H9 (cell line): ENCODE measurements at places on chromosomes 12 and 14.

- no peak for DNase-seq
These were observed 41.1 kb downstream of the BMP4 start for GRCh38 chr14:53915364-53916014.

DNA sequence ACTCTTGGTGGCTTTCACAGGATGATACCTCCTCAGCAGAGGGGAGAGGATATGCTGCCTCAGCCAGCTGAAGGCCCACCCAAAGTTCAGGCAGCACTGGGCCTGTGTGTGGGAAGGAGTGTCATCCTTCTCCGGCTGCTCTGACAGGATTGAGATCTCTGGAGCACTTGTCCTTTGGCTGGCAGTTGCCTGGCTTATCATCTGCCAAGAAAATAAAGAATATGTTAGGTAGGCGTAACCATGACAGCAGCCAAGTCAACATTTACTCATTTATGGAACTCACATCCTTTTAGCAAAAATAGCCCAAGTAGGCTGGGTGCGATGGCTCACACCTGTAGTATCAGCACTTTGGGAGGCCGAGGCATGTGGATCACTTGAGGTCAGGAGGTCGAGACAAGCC is 68.5 kb downstream of the PPFIBP1 start:
- DNase-seq = no peak

DNA sequence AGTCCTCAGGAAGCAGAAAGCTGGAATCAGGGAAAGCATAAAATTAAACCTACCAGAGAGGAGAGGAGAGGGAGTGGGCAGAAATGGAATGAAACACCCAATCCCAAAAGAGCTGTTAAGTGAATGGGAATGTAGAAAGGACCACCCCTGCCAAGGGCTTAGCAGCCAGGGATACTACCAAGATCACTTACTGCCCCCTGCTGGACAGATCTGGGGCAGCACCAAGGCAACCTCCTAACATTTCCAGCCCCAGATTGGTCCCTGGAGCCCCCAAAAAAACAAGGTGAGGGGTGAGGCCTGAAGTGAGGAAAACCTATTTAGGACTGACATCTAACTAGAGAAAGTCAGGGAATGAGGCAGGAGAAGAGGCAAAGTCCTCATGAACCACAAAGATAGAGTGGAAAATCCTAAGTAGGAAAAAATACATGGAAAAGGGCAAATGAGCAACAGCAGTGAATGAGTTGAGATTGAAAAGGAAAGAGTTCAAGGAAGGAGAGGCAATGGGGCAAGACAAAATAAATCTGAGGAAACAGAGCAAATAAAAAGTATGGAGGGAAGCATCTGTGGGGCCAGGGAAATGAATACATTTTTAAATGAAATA is 11.2 kb upstream of the FKBP11 start:
- DNase-seq = peak; percentile 86

GRCh38 chr14:51020024-51020710 is 74.7 kb downstream of the TRIM9 start:
- no peak for DNase-seq

GRCh38 chr12:49952391-49953055 is 2.0 kb downstream of the AQP2 start:
- DNase-seq = no peak

DNA sequence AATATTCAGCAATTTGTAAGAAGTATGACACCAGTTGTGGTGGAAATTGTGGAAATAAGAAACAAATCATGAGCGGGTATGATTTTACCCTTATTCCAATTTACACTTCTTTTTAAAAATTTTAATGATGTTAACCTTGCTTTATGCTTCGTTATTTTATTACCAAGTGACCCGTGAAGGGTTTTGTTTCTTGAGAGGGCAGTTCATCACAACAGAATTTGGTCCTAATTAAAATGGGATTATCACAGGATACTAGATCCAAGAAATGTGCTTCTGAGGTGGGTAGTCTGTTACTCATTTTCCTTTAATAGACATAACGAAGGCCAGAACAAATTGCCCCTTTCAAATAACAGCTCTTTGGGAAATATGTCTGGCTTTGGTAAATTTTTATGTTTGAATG is 25.5 kb upstream of the RASSF8 start:
- DNase-seq = no peak

- peak; percentile 82 for DNase-seq
These were observed 25.4 kb upstream of the PLEKHG6 start for GRCh38 chr12:6285063-6285477.

DNA sequence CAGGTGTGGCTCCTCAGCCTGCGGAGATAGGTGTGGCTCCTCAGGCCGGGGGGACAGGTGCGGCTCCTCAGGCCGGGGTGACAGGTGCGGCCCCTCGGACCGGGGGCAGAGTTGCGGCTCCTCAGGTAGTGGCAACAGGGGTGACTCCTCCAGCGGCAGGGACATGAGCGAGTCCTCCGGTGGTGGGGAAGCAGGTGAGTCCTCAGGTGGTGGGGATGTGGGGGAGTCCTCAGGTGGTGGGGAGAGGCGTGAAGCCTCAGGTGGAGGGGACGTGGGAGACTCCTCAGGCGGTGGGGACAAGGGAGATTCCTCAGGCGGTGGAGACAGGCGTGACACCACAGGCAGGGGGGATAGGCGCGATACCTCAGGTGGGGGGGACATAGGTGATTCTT is 9.2 kb downstream of the KMT2D start:
- no peak for DNase-seq

DNA sequence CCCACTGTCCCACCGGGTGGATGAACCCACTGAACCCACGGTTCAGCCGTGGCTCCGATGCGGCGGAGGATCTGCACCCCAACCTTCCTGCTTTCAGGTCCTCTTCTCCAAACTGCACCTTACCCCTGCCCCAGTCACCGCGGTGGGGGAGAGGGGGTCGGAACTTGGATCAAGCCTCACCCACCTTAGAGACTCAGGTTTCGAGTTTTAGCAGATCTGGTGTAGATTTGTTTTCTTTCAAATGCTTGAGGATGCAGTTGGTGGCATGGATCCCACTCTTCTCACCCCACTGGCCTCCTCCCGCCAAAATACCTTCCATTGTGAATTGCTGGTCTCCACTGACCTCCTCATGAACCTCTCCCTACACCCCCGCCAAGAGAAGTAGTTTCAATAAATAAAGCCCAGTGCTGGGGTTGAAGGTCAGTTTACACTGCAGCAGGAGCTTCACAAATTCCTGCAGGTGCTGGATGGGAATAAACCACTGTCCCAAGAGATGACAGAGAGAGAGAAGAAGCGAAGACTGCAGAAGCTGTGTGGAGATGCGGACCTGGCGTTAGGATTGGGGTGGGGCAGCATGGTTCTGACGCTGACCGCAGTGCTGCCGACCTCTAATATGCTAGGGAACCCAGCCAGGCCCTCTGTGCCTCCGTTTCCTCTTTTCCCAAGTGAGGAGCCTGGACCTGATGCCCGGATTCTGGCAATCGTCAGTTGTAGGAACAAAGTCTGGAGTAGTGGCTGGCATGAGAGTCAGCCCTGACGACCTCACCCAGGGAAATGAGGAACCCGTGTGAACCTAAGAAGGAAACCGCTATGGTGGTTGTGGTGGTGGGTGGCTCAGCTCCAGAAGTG is 7.4 kb downstream of the TTC6 start:
- DNase-seq = no peak

DNA sequence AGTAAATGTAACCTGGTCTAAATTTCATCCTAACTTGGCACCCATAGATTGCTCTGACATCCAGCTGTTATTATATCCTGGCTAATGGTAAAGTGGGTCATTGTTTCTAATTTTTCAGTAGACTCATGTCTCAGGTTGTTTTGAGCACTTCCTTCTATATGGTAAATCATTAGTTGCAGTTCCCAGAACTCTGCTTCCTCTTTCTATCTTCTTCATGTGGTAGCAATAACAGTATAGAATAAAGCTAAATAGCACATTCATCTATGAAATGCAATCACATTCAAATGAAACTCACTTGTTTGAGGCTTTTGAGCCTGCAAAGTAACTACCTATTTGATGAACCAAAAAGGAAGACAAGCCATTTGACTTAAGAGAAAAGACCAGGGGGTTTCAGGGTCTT is 65.1 kb upstream of the GZMB start:
- DNase-seq = no peak

- no peak for DNase-seq
These were observed 129.4 kb downstream of the TSPAN9 start for GRCh38 chr12:3206536-3207072.

- peak; percentile 79 for DNase-seq
These were observed at the start of gene SLC48A1 for GRCh38 chr12:47773062-47773857. Gene SLC48A1 (plus strand): TSS chr12:47773238. CDS start chr12:47773305, 67 bp downstream.

DNA sequence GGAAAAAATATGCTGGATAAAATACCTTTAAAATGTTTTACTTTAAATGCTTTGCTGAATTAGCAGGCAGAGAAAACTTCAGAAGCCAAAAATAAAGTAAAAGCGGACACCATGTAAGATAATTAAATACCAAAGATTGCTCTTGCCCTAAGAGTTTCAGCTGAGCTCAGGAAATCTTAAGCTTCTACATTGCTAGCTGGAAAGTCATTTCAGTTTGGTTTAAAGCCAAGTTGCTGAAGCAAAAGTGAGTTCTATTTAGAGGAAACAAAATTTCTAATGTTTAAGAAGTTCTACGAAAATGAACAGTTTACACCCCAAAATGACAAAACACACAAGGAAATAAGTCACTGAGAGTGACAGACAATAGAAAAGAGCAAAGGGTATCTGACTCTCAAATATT is 310.0 kb downstream of the ADAMTS20 start:
- no peak for DNase-seq

- DNase-seq = peak; percentile 46
These were observed 95.9 kb downstream of the OTOGL start for GRCh38 chr12:80195074-80195726.
